Aorta (tissue), 5 donors: ENCODE measurements at places on chromosomes 5 and 9. TPM values are rescaled to one million over a fixed set of nuclear protein-coding genes. Genes with fewer than 3 reads are reported as not detected.

- H3K4me3 ChIP-seq, result no peak overlapping the region
- H3K4me1 ChIP-seq, result no peaks in the 10 kb centered on the region
- no peaks in the 10 kb centered on the region for H3K27me3 ChIP-seq
- DNase-seq, result no peak
- no peaks in the 10 kb centered on the region for H3K36me3 ChIP-seq
Measured at GRCh38 chr9:84059936-84060335, 79.3 kb downstream of the RMI1 start.

- no peaks in the 10 kb centered on the region for H3K4me1 ChIP-seq
- H3K27me3 ChIP-seq, result no peaks in the 10 kb centered on the region
- no peak overlapping the region for H3K4me3 ChIP-seq
- H3K36me3 ChIP-seq, result no peaks in the 10 kb centered on the region
- H3K27ac ChIP-seq, result no peak overlapping the region
- no peak for DNase-seq
Measured at GRCh38 chr9:101038488-101038887, 10.0 kb downstream of the PLPPR1 start.

DNA sequence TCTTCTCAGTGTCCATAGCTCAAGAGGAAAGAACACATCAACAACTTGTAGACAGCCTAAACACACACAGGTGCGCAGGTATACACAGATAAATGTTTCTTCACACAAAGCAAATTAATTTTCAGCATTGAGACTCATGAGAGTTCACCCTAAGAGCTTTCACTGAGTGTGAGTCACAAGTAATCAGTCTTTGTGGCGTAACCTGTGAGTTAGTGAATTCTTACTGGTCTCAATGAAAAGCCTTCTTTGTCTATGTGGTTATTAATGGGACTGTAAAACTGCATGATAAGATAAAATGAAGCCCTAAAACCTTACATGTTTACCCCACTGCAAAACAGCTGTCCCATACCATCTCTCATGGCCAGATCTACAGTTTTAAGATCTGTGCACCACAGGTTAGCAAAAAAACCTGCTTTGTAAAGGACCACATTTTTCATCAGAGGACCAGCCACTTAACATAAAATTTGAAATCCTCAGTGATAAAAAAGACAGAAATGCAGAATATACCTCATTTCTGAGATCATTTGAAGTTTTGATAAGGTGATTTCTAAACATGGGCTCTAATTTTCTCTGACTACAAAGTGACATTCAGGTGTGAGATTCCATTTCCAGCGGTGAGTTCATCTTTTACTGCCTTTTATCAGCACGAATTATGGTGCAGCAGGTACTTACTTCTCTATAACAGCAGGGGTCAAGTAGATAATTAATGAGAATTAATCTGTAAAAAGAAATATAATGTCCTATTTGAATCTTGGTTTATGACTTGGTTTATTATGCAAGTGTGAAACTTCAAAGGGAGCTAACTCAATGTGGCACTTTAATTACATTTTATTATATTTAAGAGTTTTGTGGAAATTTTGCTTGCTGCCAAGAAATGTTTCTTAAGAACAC lies 335.7 kb upstream of the PIK3R1 start:
- no peaks in the 10 kb centered on the region for H3K27me3 ChIP-seq
- DNase-seq, result no peak
- H3K36me3 ChIP-seq, result no peaks in the 10 kb centered on the region

GRCh38 chr9:133684121-133684935 lies 48.2 kb downstream of the DBH start:
- H3K27me3 ChIP-seq, result no peaks in the 10 kb centered on the region
- DNase-seq, result peak; percentile 48
- H3K4me3 ChIP-seq, result no peak overlapping the region
- H3K27ac ChIP-seq, result no peak overlapping the region
- no peaks in the 10 kb centered on the region for H3K36me3 ChIP-seq

DNA sequence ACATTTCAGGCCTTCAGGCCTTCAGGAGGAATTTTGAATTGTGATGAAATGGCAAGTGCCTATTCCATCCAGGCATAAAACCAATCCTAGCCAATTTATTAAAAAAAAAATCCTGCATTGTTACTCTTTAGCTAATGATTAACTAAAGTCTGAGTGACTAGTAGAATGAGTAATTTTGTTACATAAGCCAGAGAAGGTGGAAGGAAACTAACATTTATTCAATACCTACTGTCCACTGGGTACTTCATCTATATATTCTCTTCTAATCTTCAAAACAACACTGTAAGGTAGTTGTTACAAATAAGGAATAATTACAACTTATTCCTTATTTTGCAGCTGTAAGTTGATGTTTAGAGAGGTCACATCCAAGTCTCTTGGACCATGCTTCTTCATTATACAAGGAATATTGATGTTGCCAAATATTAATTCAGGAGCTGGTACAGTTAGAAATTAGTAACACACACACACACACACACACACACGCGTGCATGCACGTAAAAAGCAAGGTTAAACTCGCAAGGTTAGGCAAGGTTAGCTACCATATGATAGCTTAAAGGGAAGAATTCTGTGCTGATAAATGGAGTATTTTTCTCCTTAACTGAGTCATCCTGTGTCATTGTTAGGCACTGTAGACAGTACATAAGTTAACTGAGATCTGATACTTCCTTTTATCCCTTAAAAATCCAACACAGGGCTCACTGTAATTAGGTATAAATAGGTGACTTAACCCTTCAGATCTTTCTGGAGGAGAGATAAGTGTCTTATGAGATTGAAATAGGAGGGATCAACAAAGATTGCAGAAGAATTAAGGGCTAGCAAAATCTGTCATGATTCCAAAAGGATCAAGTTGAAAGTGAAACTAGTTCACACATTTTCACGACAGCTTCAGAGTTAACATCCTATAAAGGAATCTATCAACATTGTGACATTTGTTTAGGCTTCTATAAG lies 596.9 kb downstream of the PDE4D start:
- no peaks in the 10 kb centered on the region for H3K27me3 ChIP-seq
- peak overlapping the region; percentile 26 for H3K4me3 ChIP-seq
- no peak for DNase-seq
- no peak overlapping the region for H3K27ac ChIP-seq
- H3K4me1 ChIP-seq, result no peaks in the 10 kb centered on the region

DNA sequence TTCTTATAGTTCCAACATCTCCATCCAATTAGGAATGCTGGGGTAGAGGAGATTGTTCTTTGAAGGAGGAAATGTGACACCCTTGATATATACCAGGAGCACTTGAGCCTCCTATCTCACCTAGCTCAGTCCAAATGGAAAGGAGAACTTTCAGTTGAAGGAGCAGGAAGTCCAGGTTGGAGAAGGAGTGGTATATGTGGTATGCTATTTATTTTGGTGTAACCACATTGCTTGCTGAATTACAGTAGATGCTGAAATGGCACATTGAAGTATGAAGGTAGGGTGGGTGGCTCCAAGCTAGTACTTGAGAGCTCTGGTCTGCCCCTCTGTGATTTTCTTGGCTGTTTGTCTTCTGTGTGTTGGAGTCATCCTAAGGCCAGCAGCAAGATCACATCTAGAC lies 6.1 kb downstream of the CSNK1G3 start:
- no peaks in the 10 kb centered on the region for H3K4me1 ChIP-seq
- no peak for DNase-seq
- H3K36me3 ChIP-seq, result no peaks in the 10 kb centered on the region
- no peaks in the 10 kb centered on the region for H3K27me3 ChIP-seq
- no peak overlapping the region for H3K4me3 ChIP-seq

RGP1 gene
- total RNA-seq, result 32.4 TPM
